Activated CD4-positive, alpha-beta T cell treated with anti-CD3 and anti-CD28 coated beads for 24 hours (primary cell): ENCODE measurements at places on chromosomes 3 and 15.

DNA sequence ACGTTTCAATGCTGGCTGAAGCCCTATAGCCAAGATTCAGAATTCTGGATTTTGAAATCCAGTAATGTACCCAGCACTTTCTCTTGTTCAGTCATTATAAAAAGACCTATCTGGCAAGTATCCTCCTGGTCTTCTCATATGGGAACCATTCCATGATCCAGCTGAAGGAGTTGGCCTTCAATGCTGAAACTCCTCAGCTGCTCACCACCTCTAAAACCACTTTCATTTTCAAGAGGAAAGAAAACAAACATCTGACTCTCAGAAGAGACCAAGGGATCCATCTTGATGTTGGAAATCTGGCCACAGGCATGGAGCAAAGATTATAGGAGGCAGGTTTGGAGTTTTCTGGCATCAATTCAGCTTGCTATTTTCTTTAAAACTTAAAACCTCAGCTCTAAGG, 235.4 kb downstream of the FMN1 start:
- DNase-seq: no peak

DNA sequence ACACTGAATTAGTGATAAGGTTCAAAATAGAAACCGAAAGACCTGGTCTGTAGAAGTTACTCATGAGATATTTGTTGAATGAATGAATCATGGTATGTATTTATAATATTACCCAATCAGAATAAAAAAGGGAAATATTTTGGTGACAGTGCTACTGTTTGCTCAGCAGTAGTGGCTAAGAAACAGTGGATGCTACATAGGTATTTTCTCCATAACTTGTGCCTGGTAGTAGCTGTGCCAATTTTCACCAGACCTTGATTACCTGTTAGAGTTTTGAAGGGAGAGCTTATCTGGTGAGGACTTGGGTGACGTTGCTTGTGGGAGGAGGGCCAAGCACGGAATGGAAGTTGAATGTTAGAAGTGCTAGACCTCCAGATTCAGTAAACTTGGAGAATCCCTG, 14.3 kb downstream of the LIMD1 start:
- DNase-seq: no peak

DNA sequence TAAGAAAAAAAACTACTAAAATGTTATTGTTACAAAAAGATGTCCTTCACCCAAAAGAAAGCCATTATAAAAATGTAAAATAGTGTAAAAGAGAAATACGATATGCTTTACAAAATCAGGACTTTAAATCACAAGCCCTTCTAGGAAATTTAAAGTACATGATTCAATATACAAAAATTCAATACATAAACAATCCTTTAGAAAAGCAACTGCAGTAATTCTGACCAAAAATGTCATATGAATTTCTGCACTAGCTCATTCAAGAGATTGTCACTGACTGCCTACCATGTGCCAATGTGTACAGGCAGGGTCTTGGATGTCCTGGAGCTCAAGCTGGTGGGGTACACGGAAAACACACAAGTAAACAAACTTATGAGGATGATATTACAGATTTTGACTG, 2.5 kb downstream of the MORC1 start:
- DNase-seq: no peak

- DNase-seq: no peak
Measured at GRCh38 chr3:139532976-139533375, 6.6 kb downstream of the RBP1 start.

- no peak for DNase-seq
Measured at GRCh38 chr3:115626721-115627120, 3.4 kb downstream of the GAP43 start.

DNA sequence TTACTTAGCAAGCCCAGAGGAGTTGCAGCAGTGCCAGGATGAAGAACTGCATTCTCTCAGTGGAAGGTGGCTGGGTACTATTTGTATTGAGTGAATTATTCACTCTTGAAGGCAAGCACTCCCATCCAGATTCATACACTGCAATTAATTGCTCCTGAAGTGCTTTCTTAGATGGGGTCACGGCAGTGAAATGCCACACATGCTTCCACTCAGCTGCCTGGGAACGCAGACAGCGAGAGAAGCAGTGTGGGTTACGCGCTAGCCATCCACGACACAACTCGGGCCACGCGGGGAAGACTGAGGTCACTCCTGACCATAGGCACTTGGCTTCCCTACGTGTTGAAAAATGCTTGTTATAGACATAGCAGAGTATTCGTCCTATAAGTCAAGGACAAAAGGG, 30.8 kb upstream of the LMCD1 start:
- no peak for DNase-seq

DNA sequence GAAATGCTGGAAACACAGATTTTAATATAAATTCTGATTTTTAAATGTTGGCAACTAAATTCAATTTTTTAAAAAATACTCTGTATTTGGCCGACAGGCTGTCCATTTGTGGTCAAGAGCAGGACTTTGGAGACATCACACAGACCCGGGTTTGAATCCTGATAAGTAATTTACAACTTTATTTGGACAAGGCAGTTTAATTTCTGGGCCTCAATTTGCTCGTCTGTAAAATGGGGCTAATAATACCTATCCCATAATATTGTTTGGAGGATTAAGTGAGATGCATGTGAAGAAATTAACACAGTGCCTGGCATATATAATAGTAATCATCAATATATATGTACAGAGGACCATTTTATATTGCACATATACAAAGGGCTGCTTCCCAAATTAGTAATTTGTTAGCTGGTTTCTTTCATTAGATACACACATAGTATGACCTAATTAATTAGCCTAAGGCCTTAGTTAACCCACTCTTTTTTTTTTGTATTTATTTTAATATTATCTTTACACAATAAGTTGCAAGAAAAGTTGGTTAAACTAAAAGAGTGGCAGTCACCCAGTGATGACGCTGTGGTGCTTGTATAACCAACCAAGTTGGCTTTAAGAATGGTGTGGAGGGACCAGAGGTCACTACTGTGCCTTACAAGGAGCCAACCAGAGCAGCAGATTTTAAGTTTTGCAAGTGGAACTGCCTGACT, 665 bp downstream of the PIGB start:
- DNase-seq: no peak

- DNase-seq: no peak
Measured at GRCh38 chr3:64489361-64490044, 198.3 kb downstream of the ADAMTS9 start.

DNA sequence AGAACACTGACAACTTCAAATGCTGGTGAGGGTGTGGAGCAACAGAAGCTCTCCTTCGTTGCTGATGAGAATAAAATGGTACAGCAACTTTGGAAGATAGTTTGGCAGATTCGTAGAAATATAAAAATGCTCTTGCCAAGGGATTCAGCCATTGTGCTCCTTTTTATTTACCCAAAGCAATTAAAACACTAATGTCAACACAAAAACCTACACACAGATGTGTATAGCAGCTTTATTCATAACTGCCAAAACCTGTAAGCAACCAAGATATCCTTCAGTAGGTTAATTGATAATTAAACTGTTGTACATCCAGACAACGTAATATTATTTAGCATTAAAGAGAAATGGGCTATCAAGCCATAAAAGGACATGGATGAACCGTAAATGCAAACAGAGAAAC, 37.8 kb upstream of the LSAMP start:
- DNase-seq: no peak

DNA sequence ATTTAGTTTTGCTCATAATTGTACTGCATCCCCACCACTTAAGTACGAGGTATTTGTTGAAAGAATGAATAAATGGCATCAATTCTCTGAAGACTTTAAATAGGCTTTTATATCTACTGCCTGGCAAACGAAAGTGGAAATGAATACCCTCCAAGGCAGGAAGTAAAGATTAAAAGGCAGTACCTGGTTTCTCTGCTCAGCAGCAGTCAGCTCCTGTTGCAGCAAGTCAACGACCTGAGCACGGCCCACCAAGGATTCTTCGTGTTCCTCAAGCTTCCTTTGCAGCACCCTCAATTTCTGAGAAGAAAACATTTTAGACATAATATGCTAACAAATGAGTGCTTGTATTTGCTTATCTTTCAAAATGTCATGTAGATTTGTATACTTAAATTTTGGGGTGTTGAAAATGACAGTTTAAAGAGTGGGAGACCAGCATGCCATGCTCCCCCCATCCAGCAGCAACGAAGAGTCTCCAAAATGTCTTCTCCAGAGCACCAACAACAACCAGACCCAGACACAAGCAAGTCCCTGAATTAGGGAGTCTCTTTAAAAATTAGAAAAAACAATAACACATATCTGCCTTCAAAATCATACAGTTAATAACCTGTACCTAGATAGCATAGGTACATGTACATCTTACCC, 31.2 kb downstream of the GOLGB1 start:
- no peak for DNase-seq

DNA sequence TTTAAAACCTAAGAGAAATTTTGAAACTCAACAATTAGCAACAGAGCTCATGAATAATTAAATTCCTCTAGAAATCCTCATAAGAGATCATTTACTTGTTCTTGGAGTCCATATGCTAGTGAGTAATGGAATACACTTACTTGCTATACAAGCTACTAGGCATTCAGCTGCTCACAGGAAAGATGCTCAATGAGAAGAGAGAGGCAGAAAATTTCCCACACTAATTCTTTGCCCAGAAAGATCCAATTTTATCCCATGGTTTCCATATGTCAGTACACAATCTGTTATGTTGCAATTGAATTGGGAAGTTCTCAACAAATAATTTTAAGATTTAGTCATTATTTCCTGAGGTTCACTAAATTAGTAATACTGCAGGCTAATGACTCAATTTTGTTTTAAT, 310.4 kb downstream of the RYR3 start:
- no peak for DNase-seq

GRCh38 chr15:42932833-42933515, 12.4 kb upstream of the TTBK2 start:
- no peak for DNase-seq

GRCh38 chr3:58685641-58686040, 19.1 kb upstream of the FAM3D start:
- DNase-seq: no peak

DNA sequence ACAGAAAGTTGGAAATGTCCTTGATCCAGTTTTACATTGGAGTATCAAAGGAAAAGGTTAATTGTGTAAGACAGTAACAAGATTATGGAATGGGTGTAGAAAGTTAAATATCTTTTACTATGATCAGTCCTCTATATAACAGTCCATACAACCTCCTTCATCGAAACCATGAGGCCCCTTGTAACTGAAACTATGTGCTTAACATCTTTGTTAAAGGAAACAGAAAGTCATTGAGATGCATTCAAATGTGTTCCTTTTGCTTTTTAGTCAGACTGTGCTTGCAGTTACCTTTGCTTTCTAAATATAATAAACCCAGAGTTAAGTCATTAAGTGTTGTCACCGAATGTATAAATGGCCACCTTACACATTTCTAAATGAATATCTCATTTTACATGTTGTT, 1298.5 kb downstream of the ROBO2 start:
- DNase-seq: no peak

GRCh38 chr15:25244731-25245585, 193.9 kb downstream of the UBE3A start:
- no peak for DNase-seq

GRCh38 chr15:65948383-65948782, 79.1 kb downstream of the RAB11A start:
- no peak for DNase-seq

- DNase-seq: no peak
Measured at GRCh38 chr15:73822998-73823397, 50.4 kb upstream of the TBC1D21 start.

DNA sequence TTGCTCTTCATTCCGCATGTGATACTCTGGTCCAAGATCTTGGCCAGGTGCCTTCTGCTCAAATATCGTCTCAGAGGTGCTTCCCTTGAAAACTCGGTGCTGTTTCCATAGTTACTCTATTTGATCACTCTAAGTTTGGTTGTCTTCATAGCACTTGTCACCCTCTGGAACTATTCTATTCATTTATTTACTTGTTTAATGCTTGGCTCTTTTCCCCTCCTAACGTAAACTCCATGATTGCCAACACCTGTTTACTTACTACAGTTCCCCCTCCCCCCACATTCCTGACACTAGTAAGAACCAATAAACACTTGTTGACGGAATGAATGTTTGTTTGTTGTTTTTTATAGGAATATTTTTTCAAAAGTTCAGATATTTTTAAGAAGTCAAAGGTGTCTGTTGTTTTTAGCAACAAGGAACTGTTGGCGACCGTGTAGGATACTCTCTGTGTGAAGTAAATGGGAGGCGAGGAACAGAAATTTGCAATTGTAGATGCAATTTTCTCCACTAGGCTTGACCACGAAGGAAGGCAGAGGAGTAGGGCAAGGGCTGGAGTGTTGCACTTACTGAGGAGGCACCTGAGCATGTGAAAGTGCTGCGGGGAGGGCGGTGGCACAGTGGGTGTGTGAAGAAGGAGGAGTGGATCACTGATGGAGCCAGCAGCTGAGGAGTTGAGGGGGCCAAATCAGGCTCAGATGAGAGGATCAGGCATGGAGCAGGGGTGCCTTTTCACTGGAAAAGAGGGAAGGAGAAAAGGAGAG, 48.4 kb downstream of the MOBP start:
- DNase-seq: no peak

GRCh38 chr3:37609181-37610110, 252.2 kb upstream of the CTDSPL start:
- no peak for DNase-seq

- no peak for DNase-seq
Measured at GRCh38 chr3:171163101-171164066, 136.9 kb upstream of the SLC2A2 start.

DNA sequence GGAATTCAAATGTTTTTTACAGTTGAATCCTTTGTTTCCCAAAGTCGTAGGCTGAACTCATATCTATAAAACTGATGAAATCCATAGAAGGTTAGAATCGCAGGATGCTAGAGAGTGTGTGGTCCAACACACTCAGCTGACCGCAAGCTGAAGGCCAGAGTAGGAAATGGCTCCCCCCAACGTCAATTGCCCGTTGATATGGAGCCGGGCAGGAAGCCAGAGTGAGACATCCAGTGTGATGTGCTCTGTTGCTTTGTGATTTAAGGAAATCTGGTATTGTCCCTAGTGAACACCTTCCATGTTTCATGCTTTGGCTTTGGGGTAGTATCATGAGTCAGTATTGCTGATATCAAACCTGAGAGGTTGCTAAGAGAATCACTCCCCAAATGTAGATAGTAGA, 5.8 kb upstream of the MEX3B start:
- no peak for DNase-seq

DNA sequence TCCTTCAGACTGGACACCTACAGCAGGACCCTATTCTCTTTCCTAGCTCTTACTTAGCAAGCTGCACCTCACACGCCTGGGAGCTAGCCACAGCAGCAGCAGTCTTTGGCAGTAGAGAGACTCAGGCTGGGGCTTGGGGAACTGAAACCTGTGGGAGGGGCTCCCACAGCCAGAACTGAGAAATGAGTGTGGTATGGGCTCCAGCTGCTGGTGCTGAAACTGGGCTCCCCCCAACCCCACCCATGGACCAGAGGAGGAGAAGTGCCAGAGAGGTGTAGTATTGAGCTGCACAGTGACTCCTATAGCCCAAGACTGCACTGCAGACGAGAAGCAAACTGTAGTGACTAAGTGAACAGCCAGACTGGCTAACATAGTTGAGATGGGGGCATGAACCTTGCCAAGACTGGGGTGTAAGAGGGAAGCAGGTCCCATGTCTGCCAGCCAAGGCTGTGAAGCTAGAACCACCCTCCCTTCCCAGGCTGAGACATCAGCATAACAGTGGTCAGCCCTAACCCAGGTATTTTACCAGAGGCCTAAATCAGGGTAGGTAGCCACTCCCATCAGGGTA, 62.5 kb downstream of the MYO5A start:
- DNase-seq: peak; percentile 31

GRCh38 chr3:31775383-31775782, 205.7 kb downstream of the OSBPL10 start:
- no peak for DNase-seq
